AG04450 (cell line): ENCODE measurements at places on chromosomes 12 and 14.
A peak's percentile ranks its signal among the peaks of the same experiment; 100 is the strongest.

GRCh38 chr12:117060246-117060928 is 38.8 kb downstream of the TESC start:
- DNase-seq, result no peak

- DNase-seq, result no peak
Measured at GRCh38 chr14:103356024-103356682, 22.1 kb downstream of the EIF5 start.

- no peak for DNase-seq
Measured at GRCh38 chr12:31591380-31591901, 505 bp upstream of the DENND5B start.

GRCh38 chr12:52946334-52946733 is 2.6 kb upstream of the KRT18 start:
- no peak for DNase-seq

DNA sequence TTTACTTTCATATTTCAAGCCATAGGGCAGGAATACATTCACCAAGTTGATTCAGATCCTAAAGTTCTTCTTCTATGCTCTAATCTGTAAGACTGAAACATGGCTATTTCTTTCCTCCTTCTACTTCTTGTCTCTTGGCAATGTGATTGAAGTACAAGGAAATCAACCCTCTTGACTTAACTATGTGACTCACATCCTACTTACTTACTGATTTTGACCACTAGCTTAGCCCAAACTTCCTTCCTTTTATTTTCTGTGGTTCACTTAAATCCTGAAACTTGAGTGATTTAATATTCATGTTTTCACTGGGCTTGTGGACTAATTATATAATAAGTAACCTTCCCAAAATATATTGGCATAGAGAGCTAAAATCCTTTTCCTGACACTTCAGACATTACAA is 111.2 kb upstream of the NOVA1 start:
- DNase-seq, result no peak

- DNase-seq, result no peak
Measured at GRCh38 chr12:112230136-112230535, 104.8 kb downstream of the TRAFD1 start.

DNA sequence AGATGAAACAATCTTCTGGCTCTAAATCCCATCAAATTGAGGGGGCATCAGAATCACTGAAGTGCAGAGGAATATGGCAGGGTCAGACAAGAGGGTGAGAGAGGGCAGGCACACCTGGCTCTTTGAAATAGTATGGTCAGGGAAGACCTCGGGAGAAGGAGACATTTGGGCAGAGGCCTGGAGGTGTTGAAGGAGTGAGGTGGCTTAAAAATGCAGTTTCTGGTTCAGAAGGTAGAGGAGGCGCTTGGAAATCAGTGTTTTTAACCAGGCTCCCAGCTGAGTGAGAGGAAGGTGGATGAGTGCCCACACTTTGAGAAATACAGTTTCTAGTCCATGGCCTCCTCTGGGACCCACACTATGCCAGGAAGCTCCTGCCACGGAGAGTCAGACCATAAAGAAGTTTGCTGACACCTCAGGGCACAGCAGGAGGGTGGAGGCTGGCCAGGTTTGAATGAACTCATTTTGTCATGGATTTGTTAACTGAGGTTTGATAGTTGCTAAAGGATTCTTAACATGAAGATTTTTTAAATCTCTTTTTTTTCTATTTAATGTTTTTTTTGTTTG is 20.1 kb downstream of the NID2 start:
- DNase-seq, result no peak

GRCh38 chr12:32400114-32400672 is 835 bp downstream of the FGD4 start:
- DNase-seq, result no peak

DNA sequence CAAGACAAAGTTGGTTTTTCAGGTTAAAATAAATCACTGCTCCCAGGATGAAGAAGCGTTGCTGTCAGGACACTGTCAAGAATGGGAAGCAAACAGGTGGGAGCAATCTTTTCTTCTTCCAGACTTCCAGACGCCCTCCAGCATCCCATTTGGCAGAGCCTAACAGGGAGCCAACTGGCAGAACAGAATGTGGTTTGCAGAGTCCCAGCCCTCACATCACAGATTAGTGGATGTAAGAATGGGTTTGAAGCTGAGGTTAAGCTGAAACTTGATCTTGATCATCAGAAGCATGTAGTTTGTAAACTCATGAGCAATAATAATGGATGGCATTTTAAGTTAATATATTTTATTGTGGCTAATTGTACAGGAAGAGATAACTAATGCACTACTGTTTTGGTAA is 636.4 kb downstream of the SLC6A15 start:
- no peak for DNase-seq

- no peak for DNase-seq
Measured at GRCh38 chr12:130716969-130717366, 869 bp upstream of the RIMBP2 start.

DNA sequence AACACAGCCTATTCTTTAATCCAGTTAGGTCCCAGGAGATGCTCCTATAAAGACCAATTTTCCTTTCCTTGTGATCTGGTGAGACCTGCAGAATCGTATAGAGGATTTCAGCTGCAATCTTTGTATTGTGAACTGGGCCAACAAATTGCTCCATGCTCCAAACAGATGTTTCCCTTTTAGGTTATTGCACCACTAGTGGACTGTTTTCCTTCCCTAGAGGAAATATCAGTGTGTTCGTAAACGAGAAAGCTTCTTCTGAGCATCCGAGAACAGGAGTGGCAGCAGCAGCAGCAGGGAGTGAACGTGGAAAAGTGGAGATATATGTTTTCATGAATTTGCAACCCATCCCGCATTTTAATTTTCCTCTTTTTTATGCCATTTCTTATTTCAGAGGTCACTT is 344.1 kb upstream of the PDE3A start:
- DNase-seq, result no peak

DNA sequence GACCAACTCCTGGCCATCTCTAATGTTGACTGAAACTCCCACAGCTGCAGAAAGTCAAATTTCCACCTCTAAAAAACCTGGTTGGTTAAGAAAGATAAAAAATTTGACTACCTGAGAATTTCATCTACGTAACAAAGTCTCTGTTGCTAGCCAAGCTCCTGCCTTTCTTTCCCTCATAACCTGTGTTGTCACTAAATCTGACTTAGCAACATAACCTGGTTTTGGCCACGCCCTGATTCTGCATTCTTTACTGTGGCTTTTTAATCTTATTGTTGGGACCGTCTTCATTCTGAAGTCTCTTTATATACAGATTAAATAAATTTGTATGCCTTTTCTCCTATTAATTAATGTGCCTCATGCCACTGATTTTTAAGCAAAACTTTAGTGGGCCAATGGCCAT is 16.1 kb upstream of the CD69 start:
- DNase-seq, result no peak

GRCh38 chr14:50560931-50561285 is 963 bp downstream of the ATL1 start:
- DNase-seq, result peak; percentile 36

DNA sequence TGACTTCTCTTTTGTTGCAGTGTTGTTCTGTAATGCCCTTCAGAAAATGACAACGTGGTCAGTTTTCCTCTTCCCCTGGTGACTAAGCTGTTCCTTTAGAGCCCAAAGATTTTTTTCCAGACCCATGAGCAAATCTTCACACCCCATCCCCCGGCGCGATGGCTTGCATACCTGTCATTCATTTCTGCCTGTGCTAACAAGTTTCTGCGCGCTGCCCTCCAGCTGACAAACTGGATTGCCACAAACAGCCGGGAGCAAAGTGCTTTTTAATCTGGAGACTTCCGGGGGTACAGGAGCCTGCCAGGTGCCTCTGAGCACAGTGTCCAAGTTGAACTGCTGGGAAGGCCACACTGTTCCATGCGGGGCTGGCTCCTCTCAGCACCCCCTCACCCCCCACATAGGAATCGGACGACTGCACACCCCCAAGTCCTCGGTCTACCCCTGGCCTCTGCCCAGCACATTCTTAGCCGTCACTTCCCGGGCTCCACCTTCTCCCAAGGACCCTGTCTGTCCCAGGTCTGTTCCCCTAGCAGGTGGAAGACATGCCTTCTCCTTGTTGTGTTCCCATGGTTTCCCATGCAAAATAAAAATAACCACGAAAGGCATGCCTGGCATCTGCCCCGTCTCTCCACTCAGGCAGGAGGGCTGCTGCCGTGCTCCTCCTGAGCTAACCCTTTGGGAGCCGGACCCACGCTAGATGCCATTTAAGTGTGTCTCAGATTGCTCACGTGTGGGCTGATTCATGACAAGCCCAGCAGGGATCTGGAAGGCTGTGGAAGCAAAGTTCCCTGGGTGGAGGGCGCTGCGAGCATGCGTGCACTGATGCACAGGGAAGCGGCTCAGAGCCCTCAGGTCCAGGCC is 14.1 kb downstream of the RILPL1 start:
- no peak for DNase-seq

GRCh38 chr12:106982229-106982628 is 4.7 kb downstream of the MTERF2 start:
- DNase-seq, result no peak

DNA sequence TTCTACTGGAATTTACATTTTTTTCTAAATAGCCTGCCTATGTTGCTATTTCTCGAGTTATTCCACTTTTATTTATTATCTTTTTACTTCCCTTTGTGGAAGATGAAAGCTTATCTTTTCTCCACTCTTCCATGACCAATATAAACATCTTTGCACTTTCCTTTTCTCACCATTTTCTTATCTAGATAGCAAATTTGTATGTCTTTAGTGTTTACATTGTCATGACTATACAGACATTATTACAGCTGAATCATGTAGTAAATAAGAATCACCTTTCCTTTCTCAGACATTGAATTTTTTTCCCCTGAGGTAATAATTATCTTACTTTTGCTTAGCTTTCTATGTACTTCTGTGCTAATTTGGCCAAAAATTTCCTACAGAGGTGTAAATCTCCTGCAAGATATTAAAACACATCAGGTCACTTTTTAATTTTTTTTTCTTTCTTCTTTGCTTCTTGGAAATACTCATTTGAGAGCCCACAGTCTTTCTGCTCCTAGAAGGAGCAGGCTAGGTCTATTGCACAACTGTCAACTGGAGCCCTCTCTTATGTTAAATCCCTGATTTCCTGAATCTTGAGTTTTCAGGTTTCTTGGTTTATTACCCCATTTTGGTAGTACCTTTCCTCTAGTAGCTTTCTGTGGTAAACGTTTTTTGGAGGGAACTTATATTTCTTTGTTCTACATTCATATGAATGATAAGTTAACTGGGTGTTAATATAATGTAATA is 109.0 kb upstream of the ATP2B1 start:
- DNase-seq, result no peak

DNA sequence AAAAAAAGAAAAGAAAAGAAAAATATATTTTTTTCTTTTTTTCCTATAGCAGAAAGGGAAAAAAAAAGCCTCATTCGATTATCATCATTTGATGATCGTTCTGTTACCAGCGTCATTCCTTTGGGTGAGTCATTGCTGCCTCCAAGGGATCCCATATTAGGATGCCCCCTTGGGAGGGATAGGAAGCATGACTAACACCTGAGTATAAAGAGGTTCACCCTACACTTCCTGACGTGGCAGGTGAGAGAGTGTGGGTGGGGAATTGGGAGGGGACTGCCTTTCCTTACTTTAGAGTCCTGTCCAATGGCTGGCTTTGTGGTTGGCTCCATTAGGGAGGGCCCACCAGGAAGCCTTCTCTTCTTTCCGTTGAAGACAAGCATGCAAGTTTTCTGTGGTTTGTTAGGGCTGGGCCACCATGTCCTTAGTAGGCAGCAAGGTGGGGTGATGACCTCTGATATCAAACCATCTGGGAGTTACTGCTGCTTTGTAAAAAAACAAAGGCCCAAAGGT is 56.1 kb upstream of the FUT8 start:
- DNase-seq, result peak; percentile 53

GRCh38 chr12:59164226-59164625 is 243.9 kb upstream of the LRIG3 start:
- no peak for DNase-seq

DNA sequence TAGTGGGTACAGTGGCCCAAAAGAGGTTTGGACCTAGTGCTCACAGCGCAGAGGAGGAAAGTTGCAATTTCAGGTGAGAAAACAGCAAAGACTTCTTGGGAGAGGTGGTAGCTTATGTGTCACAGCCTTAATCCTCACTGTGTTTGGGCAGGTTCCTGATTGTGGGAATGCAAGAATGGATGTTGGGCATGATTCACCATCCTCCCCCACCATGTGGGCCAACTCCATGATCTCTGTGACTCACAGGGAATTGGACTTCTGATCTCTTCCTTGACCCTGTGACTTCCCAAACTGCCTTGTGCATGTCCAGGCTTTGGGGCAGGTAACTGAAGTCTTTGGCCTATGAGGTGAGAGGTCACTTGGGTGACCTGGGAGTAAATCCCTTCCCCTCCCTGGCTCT is 1.8 kb upstream of the CHST11 start:
- no peak for DNase-seq

DNA sequence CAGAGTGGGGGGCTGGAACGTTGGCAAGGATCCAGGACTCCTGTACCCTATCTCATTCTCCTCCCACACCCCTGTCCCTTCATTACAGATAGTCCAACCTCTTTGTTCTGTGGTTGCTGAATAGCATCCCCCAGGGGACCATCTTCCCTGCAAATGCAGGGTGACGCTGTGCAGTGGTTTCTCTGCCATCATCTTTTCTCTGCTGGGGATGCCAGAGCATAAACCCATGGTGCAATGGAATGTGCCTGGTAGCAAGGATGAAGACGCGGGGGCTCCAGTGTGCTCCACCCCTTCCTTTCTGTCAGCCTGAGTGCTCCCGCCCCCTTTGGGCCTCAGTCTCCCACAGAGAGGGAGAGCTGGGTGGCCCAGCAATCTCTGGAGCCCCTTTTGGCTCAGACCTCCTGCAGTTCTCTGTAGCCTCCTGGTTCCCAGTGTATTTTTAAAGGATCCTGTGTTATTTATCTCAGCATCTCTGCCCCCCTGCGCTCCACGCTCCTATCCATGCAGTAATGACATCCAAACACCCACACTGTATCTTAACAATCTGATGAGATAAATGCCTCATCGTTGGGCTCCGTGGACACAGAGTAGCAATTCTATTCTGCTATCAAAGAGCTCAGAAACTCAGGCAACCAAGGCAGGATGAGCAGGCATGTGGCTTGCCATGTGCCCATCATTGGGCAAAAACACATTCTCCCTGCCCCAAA is 212.8 kb downstream of the CACNA1C start:
- no peak for DNase-seq

- DNase-seq, result no peak
Measured at GRCh38 chr14:100321473-100322137, 1.5 kb upstream of the SLC25A47 start.

DNA sequence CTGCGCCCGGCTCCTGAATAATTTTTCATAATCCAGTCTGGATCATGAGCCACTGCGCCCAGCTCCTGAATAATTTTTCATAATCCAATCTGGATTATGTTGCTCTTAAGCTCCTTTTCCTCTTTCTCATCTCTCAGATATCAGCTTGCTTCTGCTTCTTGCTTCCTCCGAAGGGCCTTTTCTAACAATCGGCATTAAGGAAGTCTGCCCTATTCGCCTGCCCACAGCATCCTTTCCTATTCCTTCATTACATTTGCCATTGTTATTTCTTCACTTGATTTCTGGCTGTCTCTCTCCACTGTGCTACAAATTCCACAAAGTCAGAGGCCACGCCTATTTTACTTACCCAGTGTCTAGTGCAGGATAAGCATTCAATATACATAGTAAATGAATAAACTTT is 83.5 kb downstream of the TTC7B start:
- DNase-seq, result no peak
